ENCODE measurements at places on chromosomes 13 and 19.

GRCh38 chr13:102852556-102852955 is 6.7 kb downstream of the ERCC5 start:
- no peak for DNase-seq

DNA sequence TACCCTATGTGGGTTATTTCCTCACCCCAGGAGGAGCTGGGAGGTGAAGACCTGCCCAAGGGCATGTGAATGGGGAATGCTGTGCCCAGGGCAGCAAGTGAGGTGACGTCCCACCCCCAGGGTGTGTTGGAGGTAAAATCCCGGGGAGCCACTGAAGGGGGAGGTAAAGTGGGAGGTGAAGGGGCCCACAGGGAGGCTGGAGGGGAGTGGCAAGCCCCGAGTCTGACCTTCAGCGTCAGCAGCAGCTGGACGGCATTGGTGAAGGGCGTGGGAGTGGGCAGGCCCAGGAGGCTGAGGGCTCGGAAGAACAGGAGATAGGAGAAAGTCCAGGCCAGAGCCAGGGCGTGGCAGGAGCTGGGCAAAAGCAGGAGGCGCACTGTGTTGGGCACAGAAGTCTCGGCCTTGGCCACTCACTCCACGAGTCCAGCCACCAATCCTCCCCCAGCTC is 2.4 kb downstream of the MBOAT7 start:
- DNase-seq = no peak

- no peak for DNase-seq
Observed at GRCh38 chr13:79723519-79724024, 242.6 kb downstream of the NDFIP2 start.

- no peak for DNase-seq
Observed at GRCh38 chr13:50679321-50679720, 164.2 kb downstream of the DLEU7 start.

DNA sequence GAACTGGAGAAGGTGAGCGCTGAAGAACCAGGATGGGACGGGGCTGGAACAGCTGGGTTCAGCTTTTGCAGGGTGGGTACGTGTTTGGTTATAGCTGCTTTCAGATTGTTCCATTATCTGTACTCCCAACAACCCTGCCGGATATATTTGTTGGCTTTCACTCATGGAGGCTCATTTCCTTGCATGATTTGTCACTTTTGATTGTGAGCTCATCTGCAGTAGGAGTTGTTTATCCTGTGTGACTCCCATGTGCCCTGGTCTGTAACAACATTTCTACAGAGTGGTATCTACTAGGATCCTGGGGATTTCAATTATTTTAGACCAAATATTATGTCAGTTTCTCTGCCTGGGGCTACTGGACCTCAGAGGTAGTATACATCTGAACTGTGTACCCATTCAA is 5.4 kb downstream of the ARL11 start:
- DNase-seq = no peak

- DNase-seq = peak; percentile 67
Observed at GRCh38 chr19:46218160-46218559, 11.4 kb upstream of the IGFL1 start.

GRCh38 chr13:93466502-93467036 is 240.0 kb downstream of the GPC6 start:
- no peak for DNase-seq

GRCh38 chr19:8900421-8900820 is 68.2 kb downstream of the MBD3L1 start:
- no peak for DNase-seq

GRCh38 chr19:11203194-11204075 is 6.1 kb upstream of the KANK2 start:
- DNase-seq = peak; percentile 78

- DNase-seq = no peak
Observed at GRCh38 chr13:82803341-82803740, 1078.9 kb downstream of the SLITRK1 start.

DNA sequence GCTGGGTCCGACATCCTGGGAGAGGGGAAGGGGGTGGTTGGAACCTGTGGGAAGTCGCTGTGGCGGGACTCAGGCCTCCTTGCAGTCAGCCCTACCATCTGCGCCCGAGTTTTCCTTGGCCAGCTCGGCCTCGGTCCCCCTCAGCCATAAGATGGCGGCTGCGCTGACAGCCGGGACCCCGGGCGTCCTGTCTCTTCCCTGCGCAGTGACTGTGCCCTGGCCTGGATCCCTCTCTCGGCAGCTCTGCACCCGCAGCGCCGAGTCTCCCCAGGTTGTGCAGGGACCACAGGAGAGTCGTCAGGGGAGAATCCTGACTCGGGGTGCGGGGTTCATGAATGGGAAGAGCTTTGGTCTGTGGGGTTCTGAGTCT is 345 bp downstream of the ZNF257 start:
- no peak for DNase-seq

All from activated effector memory CD4-positive, alpha-beta T cell treated with anti-CD3 and anti-CD28 coated beads, Interleukin-2, amount 50 U/mL, for 16 hours (primary cell).